IPS-NIHi11 (cell line): ENCODE measurements at places on chromosomes 1 and 21.

GRCh38 chr1:179743679-179744400 lies 749 bp downstream of the FAM163A start:
- DNase-seq: peak; percentile 51

DNA sequence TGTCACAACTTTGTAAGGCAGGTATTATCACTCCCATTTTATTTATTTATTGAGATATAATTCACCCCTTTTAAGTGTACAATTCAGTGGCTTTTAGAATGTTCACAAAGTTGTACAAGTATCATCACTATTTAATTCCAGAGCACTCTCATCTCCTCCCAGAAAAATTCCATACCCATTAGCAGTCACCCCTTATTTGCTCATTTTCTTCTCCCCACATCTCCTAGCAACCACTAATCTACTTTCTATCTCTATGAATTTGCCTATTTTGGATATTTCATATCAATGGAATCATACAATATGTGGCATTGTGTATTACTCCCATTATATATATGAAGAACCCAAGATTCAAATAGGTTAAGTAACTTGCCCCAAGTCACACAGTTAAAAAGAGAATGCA lies 7.0 kb downstream of the DSTYK start:
- DNase-seq: no peak

- no peak for DNase-seq
These were observed 56.5 kb downstream of the SDC3 start for GRCh38 chr1:30852026-30852425.

- DNase-seq: peak; percentile 74
These were observed 987 bp upstream of the CDCP2 start for GRCh38 chr1:54153535-54154439.

GRCh38 chr1:79090985-79091384 lies 84.5 kb upstream of the ADGRL4 start:
- DNase-seq: no peak
